Stimulated activated naive CD4-positive, alpha-beta T cell treated with Interleukin-2 at 50 U/mL for 16 hours (primary cell): ENCODE measurements at places on chromosomes 12 and 14.
A peak's percentile ranks its signal among the peaks of the same experiment; 100 is the strongest.

DNA sequence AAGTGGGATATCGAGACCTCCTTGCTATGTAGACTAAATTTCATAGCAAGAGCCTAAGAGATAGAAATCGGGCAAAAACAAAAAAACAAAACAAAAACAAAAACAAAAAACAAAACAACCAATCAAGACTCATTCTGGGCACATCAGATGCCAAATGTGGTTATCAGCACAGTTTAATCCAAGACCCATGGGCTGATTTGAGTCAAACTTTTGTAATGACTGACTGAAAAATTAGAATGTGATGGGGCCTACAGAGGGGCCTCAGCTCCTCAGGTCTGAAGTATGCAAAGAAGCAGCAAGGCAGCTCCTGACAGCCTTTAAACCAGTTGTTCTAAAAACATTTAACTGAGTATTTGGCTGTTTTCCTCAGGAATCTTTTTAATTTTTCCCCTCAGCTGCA is 49.3 kb downstream of the SLC4A8 start:
- no peak for DNase-seq

DNA sequence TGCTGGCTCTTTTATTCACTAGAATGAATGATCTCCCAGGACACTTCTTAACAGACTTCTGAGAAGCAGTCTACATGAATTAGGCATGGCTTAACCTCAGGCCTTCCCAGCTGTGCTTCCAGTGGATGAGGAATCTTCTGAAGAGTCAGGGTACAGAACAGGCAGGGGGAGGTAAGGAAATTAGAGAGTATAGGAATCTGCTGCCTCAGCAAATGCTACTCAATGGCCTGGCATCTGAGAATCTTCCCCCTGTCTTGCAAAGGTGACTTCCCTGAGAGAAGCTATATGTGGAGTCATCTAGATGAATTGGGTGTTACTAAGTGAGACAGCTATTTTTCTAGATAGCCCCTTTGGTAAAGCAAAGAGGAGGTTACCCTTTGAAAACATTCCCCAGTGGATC is 496.2 kb upstream of the CCDC196 start:
- no peak for DNase-seq

DNA sequence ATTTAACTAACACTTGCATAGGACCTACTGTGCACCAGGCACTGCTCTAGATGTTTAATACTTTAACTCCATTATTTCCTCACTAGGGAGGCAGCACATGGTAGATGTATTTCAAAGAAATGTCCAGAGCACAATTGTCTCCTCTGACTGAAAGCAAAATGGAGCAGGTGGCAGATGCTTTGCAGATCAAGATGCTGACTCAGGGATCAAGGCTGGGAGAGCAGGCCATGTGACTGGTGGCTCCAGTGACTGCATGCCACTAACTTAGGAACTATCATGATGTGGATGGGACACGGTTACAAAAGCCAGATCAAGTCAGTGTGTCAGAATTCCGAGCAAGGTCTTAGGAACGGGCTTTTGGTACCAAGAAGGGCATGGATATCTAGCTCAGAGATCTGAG is 28.2 kb downstream of the SERPINA11 start:
- DNase-seq = no peak

DNA sequence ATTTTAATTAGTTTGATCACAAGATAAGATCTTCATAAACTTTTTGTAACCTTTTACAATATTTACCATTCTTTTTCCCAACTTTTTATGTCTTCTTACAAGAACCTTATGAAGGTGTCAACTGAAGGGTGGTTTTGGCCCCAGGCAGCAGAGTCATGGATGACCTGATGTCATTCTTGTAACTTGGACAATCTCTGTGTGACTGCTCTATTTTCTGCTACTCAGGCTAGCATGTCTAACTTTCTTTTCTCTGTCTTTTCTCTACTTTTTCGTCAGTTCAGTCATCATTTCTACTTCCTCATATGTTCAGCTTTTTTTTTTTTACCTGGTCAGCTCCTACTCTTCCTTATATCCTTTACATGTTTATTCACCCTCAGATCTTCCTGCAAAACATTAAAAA is 150.7 kb upstream of the PTPRQ start:
- no peak for DNase-seq

GRCh38 chr14:81449114-81449513 is 49.0 kb upstream of the STON2 start:
- DNase-seq = no peak

DNA sequence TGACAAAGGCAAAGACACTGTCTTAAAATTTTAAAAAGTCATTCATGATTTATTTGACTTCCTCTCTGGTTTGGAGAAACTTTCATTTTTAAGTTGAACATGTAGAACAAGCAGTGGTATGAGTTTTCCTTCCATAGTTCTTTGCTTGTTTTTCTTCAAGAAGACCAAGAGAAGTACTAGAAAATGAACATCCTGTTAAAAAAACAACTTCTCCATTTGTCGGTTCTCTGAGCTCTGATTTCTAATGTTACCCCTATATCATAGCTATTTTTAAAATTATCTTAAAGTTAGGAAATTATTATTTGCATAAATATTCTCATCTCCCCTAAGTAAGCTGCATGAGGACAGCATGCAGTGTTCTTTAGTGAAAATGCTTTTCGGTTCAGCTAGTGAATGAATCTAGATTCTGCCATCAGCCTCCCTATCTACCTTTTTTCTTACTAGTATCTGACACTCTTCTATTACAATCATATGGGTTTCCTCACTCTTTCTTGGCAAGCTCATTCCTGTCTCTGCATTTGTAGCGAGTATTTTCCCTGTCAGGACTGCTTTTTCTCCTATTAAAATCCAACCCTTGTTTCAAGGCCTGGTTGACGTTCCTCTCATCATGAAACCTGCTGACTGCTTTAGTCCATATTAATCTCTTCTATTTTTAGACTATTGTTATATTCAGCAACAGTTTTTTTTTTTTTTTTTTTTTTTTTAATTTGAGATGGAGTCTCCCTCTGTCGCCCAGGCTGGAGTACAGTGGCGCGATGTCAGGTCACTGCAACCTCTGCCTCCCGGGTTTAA is 15.8 kb downstream of the DIP2B start:
- no peak for DNase-seq

DNA sequence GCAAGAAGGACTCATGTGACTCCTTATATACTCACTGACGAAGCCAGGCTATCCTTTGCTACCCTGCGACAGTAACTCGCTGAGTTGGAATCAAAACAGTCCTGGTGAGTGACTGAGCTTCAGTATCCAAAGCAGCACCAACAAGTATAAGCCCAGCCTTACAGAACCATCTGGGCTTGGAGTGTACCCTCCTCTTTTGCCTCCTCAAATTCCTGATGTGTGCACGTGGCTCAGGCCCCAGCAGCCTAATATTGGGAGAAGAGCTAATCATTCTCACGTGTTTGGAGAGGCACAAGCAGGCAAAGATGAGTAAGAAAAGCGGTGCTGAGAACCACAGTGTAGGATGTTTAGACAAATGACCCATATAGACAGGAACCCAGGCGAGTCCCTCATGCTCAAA is 34.4 kb downstream of the PPTC7 start:
- DNase-seq = no peak

DNA sequence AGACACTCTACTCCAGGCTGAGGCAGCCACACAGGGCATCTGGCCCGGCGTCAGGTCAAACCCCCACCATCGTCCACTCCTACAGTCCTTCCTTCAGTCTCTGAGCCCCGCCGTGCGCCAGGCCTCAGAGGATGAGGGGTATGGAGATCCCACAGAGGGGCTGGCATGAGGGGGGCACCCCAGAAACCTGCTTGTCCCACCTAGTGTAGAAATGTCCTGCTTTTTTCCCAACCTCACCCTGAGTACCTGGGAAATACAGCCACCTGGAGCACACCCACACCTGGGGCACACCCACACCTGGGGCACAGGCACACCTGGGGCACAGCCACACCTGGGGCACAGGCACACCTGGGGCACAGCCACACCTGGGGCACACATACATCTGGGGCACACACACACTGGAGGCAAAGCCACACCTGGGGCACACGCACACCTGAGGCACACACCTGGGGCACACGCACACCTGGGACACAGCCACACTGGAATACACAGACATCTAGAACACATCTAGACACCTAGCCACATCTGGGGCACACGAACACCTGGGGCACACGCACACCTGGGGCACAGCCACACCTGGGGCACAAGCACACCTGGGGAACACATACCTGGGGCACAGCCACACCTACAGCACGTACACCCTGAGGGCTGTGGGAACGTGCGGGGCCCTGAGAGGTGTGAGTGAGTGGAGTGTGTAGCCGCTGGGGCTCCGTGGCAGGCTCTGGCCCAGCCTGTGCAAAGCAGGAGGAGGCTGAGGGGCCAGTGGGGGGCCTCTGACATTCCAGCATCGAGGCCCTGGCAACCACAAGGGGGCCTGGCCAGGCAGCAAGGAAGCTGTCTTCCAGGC is 18.4 kb downstream of the AKT1 start:
- no peak for DNase-seq

DNA sequence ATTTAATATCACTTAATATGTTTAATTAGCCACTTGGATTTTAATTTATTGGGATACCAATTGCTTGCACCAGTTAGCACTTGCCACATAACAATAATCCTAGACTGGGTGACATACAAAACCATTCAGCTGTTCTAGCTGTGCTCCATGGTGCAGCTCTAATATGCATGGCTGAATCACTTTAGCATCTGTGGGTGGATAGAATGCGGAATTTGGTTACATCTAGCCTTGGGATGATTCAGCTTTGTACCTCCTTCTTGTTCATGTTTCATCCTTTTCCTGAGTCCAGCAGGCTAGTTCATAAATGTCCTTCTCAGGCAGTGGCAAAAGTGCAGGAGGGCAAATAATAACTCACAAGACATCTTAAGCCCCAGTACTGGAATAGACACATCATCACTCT is 1263.0 kb downstream of the LRFN5 start:
- no peak for DNase-seq

GRCh38 chr12:22899184-22899583 is 274.2 kb downstream of the ETNK1 start:
- no peak for DNase-seq

DNA sequence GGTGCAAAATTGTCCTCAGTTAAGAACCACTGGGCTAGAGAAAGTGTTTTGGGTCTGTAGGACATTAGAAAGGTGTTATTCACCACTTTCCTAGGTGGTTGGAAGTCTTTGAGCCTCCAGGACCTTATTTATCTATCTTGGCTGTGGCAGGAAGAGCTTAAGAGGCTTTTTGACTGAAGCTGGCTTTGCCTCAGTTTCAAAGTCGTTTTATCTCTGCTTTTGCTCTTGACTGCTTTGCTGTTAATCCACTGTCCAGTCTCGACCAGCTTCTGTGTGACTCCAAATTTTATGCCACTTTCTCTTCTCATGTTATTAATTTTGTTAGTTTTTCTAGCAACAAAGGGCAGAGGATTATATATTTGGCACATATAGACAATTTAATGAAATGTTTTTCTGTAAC is 60.3 kb downstream of the PPHLN1 start:
- no peak for DNase-seq

DNA sequence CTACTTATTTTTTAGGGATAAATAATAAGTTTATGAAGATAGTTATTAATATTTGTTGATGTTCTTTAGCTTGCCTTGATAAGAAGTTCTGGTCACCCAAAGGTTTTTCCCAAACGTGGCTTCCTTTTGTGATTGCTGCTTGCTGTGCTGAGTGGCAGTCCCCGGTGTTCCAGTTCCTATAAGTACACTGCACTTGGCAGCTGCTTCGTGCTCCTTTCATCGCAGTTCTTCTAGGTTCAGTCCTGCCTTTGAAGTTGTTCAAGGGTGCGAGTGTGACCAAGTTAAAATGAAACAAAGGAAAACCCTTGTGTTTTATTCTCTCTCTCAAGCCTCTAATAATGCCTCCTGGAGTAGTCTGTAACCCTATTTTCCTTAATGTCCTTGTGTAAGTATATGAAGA is 128.5 kb upstream of the ATF1 start:
- no peak for DNase-seq

DNA sequence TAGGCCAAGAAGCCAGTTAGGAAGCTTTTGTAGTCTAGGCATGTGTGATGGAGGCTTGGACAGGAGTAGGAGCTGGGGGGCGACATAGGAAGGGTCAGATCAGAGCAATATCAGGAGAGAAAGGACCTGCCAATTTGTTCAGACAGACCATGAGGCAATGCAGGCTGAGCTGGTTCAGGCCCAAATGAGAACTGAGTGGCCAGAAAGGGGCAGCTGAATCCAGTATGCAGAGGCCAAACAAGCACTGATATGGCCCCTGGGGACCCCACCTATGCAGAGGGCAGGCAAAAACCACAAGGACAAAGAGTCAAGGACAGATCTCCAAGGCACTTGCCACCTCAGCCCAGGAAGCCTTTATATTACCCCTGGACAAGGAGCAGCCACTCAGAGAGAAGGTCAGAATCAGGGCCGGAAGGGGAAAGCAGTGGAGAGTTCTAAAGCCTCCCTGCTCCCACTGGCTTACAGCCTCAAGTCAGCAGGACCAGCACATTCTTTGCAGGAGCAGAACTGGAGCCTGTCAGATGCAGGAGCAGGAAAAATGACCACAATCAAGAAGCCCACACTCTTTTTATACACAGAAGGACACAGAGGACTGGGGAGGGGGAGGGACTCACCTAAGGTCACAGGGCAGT is 37.2 kb downstream of the CLMN start:
- no peak for DNase-seq

DNA sequence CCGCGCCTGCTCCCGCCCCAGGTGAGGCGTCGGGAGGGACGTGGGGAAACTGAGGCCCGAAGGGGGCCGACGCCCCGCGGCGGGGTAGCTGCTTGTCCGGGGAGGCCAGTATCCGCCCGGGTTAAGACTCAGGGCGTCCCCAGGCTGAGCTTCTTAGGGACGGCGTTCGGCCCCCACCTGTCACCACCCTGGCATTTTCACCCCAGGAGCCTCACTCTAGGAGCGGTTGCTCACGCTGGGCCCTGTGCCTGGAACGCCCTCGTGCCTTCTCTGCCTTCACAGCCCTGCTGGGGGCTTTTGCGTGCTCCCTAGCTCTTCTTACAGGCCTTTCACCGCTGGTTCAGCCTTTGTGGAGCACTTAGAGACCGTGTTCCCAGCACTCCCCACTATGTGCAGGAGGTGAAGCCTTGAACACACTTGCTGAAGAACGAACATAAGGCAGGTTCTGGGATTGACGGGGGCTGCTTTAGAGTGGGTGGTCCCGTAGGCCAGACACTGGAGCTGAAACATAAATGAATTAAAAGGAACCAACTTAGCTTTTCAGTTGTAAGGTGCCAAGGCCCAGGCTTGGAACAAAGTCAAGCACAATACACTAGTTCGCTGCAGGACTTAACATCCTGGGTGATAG is 601 bp downstream of the ZNF839 start:
- peak; percentile 33 for DNase-seq

DNA sequence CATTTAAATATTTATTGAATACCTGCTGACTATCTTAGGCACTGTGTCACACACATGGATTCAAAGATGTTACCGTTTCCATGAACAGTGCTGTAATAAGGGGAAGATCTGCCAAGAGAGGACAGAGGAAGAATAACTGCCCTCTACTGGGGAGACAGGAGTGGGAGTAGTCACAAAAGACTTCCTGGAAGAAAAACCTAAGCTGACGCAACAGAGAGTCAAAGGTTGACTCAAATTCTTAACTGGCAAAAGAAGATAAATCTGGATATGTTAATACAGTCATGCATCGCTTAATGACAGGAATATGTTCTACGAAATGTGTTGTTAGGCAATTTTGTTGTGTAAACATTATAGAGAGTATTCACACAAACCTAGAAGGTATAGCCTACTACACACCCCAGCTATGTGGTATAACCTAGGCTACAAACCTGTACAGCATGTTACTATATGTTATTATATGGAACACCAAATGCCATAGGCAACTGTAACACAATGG is 51.5 kb downstream of the DCAF5 start:
- DNase-seq = no peak
